ENCODE measurements at places on chromosomes 2 and 18.
A peak's percentile ranks its signal among the peaks of the same experiment; 100 is the strongest.

GRCh38 chr2:160509016-160509415 lies 15.4 kb upstream of the RBMS1 start:
- no peak for DNase-seq

- no peak for DNase-seq
These were observed 27.1 kb downstream of the NCK2 start for GRCh38 chr2:105771836-105772235.

- no peak for DNase-seq
These were observed 39.8 kb downstream of the TRAK2 start for GRCh38 chr2:201411421-201411820.

- no peak for DNase-seq
These were observed 262.6 kb downstream of the DCDC2C start for GRCh38 chr2:3965953-3966352.

GRCh38 chr2:54558188-54559005 lies 102.3 kb downstream of the SPTBN1 start:
- DNase-seq = peak; percentile 70

DNA sequence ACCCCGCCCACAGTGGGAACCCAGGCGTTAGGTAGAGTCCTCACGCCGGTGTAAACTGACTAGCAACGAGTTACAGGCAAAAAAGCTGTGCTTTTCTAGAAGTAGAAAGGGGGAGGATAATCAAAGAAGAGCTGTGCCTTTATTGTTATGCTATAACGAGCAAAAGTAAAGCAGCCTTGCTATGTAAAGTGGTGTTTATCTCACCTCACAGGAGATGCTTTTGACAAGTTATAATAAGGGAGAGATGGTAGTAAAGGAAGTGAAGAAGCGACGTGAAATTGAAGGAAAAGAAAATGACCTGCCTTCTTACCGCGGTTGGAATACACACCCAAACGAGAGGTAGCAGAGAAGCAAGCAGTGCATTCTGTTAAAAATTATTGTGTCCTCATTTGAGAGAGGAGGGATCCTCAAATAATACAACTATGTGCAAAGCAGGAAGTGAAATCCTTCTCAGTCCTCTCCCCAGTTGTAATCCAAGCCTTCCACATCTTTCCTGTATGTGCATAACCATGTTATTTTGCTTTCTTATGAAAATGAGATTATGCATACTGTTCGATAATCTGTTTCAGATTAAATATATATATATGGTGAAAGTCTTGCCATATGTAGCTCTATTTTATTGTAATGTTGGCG lies 962 bp downstream of the TANK start:
- peak; percentile 48 for DNase-seq

DNA sequence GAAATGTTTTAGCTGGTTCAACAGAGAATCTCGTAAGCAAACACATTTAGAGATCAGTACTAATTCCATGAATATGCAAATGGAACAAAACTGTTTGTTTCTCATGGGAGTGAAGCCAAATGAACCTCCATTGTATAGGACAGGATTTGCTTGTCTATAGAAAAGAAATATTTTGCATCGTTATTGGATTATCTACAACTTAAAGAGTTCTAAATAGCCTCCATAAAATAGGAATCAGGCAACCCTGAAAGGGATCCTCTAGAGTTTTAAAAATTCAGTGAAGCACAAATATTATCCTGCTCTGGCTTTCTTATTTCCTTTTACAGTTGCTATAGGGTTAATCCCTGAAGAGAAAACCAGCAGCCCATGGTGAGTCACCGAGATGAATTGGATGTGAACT lies 378.4 kb upstream of the NRXN1 start:
- DNase-seq = no peak

DNA sequence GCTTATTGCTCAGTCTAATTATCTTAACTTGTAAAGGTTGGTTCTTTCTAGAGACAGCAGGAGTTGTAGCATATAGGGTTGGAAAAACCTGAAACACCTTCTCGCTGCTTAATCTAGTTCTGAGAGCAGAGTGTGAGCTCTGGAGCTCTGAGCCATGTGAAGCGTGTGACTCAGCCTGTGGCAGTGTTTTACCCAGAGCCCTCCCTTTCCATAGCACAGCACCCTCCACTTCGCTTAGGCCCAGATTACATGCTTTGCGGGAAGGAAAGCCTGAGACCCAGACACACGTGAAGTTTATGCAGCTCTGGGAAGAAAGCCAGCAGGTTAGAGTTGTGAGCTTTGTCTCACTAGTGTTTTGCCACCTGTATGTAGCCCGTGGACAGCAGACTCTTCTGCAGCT lies 74.5 kb downstream of the INPP4A start:
- DNase-seq = no peak

DNA sequence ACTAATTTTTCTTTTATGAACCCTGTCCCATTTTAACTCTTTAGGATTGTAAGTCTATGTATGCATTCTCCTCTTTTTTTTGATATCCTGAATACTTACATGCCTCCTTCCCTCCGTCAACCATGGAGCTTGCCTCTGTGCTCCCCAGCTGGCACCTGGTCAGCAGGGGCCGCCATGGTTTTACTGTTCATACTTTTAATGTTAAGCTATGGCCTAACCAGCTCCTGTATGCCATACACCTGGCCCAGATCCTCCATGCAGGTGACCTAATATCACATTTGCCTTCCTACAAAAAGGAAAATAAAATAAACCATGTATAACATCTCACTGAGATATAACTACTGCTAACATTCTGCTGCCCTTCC lies 283.1 kb upstream of the TRIB2 start:
- peak; percentile 18 for DNase-seq

GRCh38 chr2:1420746-1421480 lies 7.7 kb downstream of the TPO start:
- no peak for DNase-seq

DNA sequence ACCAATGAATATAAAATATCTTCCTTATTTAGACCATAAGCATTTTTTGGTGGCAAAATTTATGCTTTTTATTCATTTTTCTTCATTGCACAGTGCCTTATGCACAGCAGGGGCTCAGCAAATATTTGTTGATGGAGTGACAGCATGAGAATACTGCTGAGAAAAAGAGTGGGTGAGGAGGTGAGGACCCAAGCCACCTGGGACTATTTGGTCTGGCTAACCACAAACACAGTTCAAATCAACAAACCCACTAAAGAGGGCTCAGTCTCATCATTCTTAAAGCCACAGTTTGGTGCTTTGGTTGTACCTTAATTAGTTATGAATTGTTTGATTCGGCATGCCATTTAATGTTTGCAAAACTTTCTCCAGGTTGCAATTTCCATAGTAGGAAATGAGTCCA lies 183.5 kb upstream of the ZNF521 start:
- no peak for DNase-seq

DNA sequence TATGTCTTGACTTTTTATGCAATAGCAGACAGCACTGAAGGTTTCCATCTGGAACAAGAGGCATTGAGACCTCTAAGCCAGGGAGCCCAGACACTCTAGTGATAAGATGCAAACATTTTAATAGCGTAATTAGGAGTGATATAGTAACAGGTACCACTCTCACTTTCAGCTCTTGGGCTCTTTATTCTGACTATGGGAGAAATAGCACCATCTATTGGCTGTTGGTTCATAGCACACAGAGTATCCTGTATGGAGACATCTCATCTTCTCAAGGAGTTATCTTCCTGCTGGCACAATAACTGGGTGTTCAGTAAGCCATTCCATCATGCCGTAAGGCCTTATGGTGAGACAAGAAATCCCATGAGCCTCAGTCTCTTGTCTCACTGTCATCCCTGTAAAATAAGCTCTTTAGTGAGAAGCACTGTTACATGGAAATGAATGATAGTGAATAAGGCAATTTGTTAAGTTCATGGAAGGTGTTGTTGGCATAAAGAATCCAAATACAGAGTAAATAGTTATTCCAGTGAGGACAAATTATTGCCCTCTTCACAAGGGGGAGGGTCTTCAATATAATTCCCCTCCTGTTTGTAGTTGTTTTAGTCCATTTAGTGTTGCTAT lies 48.3 kb downstream of the THUMPD2 start:
- DNase-seq = no peak

DNA sequence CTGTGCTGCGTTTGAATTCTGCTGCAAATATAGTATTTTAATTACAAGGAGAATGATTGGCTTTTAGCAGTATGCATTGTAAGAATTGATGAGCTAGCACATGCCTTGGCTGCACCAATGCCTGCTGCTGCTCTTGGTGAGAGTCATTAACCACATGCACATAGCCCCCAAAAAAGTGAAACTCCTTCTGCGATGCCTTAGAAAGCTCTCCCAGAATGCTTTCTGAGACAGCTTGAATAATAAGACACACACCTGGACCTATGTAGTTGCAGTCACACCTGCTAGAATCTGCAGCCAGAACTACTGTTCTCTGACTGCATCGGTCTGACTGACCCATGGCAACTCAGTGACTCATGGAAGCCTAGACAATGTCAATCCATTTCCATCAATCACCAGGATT lies 170.1 kb upstream of the DDX18 start:
- no peak for DNase-seq

- DNase-seq = no peak
These were observed 137.6 kb downstream of the WDSUB1 start for GRCh38 chr2:159148901-159149300.

GRCh38 chr2:167142554-167142953 lies 254.3 kb downstream of the XIRP2 start:
- no peak for DNase-seq

GRCh38 chr2:41966920-41967319 lies 80.9 kb upstream of the PKDCC start:
- no peak for DNase-seq

DNA sequence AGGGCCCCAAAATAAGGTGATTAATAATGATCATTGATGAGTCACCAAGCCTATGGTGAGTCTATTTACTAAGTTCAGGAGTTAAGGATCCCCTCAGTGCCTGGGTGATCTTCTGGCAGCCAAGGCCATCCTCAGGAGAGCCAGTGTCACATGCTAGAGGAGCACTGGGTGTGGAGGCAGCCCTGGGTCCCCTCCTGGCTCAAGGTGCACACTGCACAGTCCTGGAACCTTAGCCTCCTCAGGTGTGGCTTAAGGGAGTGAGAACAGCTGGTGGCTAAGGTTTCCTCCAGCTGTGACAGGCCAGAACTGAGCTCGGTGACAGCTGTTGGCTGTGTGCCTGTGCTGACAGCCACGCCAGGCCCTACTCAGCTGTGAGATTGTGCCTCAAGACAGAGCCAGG lies 52.1 kb upstream of the ACAA2 start:
- no peak for DNase-seq

DNA sequence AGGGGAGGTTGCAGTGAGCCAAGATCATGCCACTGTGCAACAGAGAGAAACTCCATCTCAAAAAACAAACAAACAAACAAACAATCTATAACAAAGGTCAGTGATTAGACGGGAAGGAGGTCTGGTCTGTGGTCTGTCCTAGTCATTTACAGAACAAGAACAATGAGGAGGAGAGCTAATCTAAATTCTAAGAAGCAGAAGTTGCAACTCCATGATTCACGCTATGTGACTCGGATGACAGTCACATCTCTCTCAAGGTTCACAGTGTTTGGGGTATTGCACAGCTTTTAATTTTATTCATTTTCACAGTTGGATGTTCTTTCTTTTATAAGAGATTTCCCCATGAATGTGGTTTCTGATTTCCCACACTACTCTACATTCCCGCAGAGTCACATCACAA lies 218.7 kb upstream of the PIEZO2 start:
- DNase-seq = no peak

DNA sequence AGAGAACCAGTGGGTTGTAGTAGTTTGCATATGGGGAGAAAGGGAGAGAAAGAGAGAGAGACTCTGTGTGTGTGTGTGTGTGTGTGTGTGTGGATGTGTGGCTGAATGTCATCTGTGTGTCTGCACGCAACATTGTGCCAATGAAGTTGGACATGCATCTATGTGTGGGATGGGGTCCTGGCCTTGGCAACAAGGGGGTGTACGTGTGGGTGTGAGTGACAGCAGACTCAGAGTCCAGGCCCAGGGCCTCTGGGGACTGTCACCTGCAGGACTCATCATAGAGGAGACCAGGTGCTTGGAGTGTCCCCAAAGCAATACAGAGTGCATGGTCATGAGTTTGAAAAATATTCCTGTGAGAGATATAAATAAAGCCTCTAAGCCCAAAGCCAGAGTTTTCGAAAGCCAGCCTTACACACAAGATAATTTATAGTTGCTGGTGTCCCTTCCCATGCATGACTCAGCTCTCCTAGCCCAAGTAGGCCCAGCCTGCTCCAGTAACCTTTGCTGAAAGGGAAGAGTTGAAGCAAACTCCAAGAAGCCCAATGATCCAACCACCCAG lies 59.9 kb downstream of the TNP1 start:
- no peak for DNase-seq

DNA sequence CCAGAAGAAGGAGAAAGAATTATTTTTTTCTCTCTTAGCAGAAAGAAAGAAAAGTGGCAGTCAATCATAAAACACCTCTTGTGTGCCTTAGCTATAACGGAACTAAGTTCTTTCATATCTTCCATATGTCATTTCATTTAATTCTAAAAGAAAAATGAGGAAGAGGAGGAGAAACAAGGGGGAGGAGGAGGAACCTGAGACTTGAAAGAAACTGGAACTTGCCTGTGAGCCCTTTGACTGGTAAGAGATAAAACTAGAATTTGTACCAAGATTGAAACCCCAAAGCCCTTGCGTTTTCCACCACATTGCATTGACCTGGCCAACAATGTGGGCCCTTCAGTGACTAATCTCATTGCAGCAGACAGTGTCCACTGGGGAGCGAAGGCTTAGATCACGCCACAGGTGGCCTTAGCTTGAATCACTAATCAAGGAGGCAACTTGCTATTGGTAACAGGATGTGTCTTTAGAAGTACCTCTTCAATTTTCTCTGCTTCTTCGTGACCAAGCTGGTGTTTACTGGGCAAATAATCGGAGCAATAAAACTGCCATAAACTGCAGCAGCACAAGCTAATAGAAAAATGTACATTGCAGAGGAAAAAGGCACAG lies 307.9 kb downstream of the CLIP4 start:
- DNase-seq = no peak

DNA sequence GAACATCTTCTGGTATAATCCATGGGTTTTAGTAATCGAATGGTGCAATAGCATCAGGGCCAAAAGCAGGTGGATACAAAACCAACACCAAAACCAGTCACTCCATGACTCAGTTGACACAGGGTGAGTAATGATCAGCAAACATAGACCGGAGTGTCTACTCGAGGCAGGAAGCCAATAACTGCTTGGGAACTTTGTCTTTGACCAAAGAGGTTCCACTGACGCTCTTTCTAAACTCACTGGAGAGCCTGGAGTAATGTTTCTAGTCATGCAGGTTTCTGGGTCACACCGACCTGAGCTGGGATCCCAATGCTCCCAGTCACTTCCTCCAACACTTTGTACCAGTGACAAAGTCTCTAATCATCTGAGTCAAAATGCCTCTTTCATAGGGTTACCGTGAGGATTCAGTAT lies 30.9 kb downstream of the MREG start:
- no peak for DNase-seq
